ENCODE measurements at places on chromosomes 2 and 18.

DNA sequence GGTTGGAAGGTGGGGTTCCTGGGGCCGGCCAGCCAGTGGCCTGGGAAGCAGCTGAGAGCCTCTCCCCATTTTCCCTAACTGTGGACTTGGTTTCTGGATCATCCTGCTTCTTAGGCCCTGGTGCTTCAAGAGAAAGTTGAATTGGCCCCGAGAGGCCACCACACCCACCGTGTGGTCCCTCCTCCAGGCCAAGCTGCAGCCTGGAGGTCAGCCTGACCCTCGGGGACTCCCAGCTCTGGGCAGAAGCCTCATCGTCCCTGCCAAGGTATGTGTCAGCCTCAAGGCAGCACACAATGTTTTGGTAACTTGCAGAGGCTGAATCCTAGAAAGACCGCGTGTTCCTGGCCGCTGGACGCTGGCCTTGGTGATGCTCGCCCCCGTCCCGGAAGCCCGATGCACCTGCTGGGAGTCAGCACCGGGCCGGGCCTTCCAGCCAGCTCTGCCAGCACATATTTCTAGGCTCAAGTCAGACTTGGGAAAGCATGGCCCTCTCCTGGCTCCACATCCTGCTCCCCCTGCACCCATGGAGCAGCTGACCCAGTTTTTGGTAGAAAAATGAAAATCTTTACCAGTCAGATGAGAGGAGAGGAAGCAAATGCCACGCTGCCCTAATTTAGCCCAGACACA is 72.6 kb downstream of the ACTR2 start:
- no peak for DNase-seq

- no peak for DNase-seq
Observed at GRCh38 chr2:239253264-239253663, 147.6 kb downstream of the HDAC4 start.

DNA sequence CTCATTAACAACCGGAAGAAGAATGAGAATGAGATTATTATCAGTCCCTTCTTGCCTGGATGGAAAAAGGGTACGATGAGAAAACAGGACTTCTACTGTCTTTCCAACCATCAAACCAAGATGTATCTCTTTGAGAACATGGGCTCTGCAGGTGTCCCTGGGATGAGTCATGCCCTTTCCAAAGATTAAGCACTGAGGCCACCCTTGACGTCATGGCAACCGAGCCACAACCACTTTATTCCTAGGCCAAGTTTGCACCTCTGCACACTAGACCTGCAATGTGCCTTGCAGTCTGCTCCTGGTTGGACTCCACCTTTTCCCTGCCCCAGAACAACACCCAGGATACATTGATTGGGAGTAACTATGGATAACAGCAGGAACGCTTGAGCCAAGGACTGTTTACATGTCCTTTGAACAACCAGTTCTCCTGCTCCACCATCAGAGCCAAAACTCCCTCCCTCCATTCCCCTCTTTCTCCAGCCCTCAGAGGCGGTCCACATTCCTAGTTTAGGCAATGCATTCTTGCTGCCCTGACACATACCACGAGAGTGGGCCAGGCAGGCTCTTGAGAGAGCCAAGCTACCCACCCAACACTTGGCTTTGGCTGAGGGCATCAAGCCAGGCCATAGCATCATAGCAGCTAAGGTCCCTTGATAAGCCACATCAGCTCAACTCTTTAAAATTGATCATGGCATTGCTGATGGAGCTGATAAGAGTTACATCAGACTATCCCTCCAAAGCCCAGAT is 310.7 kb downstream of the TNS1 start:
- DNase-seq: no peak

DNA sequence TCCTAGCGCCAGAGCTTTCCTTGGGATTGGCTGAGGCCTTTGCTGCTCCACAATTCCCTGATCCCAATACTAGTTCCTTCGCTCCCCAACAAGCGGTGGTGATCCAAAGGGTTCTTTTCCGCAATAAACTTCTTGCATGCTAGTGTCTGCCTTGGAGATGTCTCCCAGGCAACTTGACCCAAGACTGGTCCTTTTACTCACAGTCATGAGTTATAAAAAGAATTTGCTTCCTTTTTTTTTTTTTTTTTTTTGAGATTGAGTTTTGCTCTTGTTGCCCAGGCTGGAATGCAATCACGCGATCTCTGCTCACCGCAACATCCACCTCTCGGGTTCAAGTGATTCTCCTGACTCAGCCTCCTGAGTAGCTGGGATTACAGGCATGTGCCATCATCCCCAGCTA is 89.8 kb upstream of the SP3 start:
- DNase-seq: no peak

GRCh38 chr2:120204945-120205670 is 18.1 kb downstream of the TMEM185B start:
- DNase-seq: no peak

DNA sequence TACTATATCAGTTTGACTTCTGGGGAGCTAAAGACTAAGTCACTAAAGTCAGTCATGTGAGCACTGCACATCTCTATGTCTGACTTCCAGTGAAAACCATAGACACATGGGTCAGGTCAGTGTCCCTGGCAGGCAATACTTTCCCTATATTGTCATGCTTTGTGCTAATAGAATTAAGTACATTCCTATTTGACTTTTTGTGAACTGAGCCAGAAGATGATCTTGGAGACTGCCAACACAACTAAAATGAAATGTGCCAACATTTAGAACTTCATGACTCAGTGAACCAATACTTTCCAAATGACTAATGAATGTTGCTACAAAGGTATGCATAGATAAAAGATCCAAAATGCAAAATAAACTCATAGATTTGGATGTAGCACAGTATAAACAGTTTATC is 820.8 kb upstream of the FAM98A start:
- no peak for DNase-seq

DNA sequence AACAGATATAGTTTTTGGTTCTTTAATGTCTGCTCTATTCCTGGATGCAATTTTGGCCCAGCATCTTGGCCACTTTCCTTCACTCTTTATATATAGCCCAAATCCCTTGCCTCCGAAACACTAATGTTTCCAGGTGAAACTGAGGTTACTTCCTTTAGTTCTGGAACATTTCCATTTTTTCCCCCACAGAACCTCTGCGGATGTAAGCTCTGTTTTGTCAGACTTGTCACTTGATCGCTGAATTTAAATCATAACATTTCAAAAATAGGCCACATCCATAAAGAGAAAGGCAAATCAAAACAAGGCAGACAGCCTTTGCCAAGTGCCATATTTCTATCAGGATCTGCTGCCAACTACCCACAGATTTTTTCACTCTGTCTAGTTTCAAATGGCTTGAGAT is 115.1 kb downstream of the ANKRD44 start:
- DNase-seq: no peak

DNA sequence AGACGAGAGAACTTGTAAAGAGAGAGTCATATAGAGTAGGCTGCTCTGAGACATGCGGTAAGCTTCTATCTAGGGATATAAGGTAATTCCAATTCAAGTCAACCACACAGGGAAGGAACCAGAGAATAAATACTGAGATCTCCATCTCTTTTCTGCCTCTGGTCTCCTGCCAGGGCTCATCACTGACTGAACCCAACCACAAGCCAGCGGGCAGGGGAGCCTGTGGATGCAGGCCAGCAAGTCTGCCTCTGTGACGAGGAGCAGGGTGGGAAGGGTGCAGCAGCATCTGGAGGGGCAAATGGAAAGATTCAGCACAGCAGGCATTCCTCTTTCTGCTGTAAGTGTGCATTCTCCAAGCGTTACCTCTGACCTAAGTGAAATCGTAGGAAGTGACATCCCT is 82.2 kb downstream of the ICOS start:
- no peak for DNase-seq

GRCh38 chr2:235086481-235087184 is 134.8 kb downstream of the SH3BP4 start:
- DNase-seq: no peak

GRCh38 chr2:198662905-198663304 is 794.8 kb downstream of the SATB2 start:
- DNase-seq: no peak

GRCh38 chr2:224401641-224402342 is at the start of gene FAM124B:
TSS of gene FAM124B (minus strand) at chr2:224402107. CDS start at chr2:224401768, 339 bp downstream.
- DNase-seq: no peak

Measured in NCI-H2171 treated with DMSO at 0.1 percent for 48 hours (cell line).